Brain microvascular endothelial cell (primary cell): ENCODE measurements at places on chromosomes 2 and 18.

- no peak for DNase-seq
Observed at GRCh38 chr18:62506495-62507143, 16.2 kb upstream of the ZCCHC2 start.

DNA sequence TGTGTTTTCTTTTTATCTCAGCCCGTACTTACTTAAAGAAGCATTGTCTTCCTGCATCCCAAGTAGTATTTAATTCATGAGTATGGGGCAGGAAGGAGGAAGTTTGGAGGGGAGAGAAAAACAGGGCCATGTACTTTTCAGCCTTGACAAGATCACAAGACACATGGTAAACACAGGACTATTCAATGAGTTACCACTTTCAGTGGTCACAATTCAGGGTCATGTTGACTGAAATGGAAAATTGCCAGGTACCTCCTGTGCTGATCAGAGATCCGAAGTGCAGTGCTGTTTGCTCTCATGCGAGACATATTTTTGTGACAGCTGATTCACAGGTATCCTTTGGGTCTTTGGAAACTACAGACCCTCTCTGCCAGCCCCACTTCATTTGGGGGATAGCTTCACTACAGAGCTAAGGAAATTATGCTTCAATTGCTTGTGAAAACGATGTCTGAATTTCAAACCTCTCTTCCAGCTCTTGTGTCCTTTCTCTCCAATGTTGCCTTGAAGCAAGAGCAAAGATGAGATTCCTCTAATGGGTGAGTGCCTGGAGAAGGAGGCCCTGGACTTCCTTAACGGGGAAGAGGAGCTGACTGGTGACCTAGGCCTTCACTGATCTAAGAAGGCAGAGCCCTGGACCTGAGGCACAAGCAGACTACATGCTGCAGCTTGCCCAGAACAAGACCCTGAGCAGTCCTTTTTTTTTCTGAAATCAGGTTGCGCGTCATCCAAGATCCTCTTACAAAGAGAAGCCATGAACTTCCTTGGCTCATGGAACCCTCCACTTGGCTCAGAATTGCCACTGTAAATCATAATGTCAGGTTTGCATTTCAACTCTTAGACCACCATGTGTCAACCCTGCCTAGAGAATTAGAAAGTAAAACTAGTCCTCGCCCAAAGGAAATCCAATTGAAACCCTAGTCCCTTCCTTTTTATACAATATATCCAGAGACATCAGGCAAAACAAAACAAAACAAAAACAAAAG lies 44.1 kb downstream of the EVA1A start:
- DNase-seq = no peak

- no peak for DNase-seq
Observed at GRCh38 chr2:222399038-222399783, 25.1 kb upstream of the SGPP2 start.

- no peak for DNase-seq
Observed at GRCh38 chr2:96913398-96914202, 43.7 kb upstream of the SEMA4C start.

- peak; percentile 89 for DNase-seq
Observed at GRCh38 chr2:88016086-88016959, at the start of gene RNU2-63P. RNU2-63P (minus strand) TSS chr2:88016547.

DNA sequence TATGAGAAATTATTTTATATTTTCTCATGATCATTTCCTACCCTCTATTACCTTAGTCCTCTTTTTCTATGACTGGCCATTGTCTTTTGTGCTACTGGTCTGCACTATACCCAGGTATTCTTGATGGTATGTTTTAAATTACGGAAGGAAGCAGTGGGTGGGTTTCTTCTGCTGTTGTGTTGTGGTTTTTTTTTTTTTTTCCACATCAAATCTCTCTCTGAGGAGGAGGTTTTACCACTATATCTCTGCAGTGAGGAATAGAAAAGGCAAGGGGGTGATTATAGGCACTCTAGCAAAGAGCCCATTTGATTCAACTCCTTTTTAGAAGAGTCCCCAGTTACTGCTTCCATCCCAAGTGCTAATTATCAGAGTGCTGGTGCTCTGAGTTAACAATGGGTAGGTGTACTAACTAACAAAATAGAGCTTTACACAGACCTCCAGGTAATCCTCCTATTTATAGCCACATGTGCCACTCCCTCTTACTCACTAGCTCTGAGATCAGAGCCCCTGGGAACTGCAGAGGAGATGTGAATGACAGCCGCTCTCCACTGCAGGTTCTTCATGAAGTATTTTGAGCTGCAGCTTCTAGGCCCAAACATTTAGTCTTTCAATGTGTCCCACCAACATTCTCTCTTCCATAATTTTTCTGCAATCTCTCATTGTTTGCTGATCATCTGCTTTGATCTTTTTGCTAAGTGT lies 301.6 kb upstream of the GULP1 start:
- DNase-seq = no peak

- peak; percentile 64 for DNase-seq
Observed at GRCh38 chr18:8423051-8423557, 186.1 kb upstream of the RAB12 start.

GRCh38 chr2:182767578-182767977 lies 51.5 kb downstream of the DNAJC10 start:
- peak; percentile 22 for DNase-seq

DNA sequence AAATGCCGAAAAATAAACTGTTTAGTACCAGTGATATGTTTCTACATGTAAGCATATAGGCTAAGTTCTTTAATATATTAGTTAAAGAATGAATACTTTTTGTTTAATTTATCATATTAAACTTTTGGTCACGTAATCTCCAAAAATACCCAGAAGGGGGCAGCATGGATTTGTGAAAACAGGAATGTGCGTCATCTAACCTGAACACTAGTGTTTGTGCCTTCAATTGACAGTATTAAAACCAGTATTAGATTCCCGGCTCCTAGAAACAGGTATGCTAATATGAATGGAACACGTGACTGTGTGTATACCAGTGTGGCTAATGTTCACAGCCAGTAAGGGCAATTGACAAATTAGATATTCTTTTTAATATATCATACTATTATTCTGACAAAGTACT lies 51.8 kb downstream of the WDR7 start:
- DNase-seq = peak; percentile 49

GRCh38 chr2:133606616-133607015 lies 38.4 kb upstream of the NCKAP5 start:
- DNase-seq = no peak

DNA sequence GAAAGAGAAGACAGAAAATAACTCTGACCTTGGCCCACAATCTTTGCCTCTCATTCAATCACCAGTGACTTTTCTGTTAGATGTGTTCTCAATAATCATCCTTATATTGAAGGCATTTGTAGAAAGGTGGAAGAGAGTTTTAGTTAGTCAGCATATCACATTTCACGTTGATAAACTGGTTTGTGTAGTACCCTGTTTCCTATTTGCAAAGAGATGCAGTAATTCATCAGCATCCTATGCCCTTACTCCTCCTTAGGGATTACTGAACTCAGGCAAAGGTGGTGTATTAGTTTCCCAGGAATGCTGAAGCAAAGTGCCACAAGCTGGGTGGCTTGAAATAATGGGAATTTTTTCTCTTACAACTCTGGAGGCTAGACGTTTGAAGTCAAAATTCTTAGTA lies 145.0 kb downstream of the SPP2 start:
- no peak for DNase-seq

DNA sequence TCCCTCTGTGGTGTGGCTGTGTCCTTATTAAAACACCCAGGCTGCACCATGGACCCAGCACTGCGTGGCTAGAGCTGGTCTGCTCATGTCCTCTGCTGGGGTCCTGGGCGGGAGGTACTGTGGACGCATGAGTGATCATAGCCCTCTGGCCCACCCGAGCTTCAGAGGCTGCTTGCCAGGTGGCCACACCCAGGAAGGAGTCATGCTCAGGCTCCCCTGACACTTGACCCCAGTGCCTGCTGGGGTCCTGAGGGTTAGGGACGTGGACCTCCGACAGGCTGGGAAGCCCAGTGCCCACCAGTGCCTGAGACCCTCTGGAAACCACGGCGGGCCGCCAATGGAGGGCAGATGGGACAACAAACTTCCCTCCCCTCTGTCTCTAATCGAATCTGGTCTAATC lies 66.3 kb upstream of the HS6ST1 start:
- DNase-seq = no peak

DNA sequence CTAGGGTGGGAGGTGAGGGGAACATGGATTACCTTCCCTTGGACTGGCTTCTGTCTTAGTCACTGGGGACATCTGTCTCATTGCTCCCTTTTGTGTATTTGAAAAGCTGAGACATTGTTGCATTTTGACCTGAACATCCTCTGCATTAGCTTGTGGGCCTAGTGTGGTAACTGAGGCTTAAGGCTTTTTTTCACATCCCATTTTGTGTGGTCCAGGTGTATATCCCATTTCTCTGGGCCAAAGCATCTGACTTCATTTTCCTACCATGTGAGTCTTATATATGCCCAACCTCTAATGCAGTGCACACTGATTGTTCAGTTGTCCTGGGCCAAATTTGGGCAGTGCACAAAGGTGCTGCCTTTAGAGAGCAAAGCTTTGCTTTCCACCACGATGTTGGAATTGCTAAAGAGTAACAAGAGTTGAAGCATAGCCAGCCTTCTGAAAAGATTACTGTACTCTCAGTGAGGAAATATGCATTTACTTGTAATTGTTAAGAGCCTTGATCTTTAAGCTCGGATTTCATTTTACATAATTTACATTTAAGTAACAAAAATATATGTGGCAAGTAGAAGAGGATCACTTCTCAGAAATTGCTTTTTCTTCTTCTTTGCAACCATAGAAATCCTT lies 13.3 kb downstream of the PRKCE start:
- DNase-seq = no peak

GRCh38 chr18:69531973-69532372 lies 131.3 kb downstream of the DOK6 start:
- DNase-seq = no peak

- no peak for DNase-seq
Observed at GRCh38 chr2:129301431-129301913, 678.0 kb upstream of the RAB6C start.

- DNase-seq = peak; percentile 6
Observed at GRCh38 chr2:129502781-129503180, 476.7 kb upstream of the RAB6C start.

- no peak for DNase-seq
Observed at GRCh38 chr2:138494265-138494966, 7.2 kb upstream of the SPOPL start.

- no peak for DNase-seq
Observed at GRCh38 chr2:98311771-98312545, 34.3 kb upstream of the CNGA3 start.

DNA sequence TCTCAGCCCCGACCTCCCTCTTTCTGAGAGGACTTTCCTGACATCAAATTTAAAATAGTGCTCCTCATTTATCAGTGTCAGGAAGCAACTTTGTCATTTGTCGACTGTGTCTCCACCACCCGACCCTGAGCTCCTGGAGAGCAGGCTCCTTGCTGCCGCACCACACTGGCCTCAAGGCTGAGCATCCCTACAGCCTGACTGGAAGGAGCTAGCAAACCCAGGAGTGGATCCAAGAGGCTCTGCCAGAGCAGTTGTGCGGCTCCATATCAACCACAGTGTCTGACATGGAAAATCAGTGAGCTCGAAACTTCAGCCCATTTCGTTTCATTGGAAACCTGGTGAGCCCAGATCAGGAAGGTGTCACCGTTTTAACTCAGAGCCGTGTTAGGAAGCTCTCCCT lies 125.2 kb downstream of the PTGR3 start:
- DNase-seq = no peak

GRCh38 chr2:197894751-197895274 lies 90.4 kb downstream of the PLCL1 start:
- no peak for DNase-seq

DNA sequence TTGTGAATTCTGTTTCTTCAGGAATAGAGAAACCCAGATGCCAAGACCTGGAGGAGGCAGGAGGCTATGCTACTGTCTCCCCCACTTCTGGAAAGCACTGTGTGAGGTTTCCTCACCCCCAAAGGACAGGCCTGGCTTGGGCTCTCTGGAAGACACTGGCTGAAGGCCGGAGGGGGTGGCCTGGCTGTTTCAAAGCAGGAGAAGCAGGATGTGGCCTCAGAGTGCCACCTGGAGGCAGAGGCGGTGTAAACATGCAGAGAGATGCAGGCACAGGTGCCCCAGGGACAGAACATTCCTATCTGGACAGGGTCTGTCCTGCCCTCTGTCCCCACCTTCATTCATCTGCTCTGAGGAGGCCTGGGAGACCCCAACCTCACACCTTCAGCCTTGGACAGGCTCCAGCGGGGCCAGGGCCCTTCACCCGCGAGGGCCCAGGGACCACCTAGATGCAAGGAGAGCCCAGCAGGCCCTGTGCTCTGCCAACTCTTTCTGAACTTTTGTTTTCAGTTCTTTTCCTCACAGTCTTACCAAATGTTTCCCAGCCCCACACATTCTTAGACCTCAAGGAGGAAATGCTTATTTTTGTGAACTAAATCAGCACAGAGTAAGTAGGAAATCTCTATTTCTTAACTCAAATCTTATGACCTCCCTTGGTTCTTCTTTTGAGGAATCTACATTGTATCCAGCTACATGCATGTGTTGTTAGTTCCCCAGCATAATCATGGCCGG lies 79.2 kb downstream of the LONRF2 start:
- peak; percentile 62 for DNase-seq

DNA sequence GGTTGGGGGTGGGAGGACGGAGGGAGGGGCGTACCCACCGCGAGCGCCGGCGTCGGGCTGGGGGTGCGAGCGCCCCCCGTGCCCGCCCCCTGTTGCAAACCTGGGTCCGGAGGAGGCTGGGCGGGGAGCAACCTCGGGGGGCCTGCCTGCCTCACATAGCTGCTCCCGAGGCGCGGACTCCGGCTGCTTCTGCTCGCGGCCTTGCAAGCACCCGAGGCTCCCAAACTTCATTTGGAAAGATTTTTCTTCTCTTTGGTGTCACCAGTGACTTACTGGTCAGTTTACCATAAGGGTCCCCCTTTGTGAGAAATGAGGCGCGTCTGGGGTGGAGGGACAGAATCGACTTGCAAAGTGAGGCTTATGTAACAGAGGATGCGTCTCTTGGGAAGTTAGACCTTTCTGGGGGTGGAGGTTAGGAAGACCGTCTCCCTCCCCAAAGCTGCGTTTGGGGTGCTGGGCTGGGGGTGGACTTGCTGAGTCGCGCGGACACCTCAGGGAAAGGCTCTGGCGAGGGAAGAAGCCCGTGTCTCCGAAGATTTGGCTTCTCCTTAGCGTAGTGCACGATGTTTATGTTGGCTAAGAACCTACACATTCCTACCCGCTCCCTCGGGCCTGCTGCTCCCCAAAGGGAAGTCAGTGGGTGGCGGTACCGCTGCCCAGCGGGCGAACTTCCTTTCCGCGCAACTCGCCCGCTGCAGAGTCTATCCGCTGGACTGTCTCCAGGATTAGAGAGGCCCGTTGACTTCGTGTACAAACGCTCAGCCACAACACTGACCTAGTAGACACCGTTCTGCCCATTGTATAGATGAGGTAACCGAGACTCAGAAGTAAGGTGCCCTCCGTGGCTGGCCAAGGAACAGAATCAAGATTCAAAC lies 559 bp downstream of the TMEM37 start:
- peak; percentile 40 for DNase-seq

GRCh38 chr2:169808221-169808620 lies 9.6 kb downstream of the SSB start:
- DNase-seq = peak; percentile 20

GRCh38 chr18:32301976-32302743 lies 112.3 kb downstream of the MEP1B start:
- peak; percentile 93 for DNase-seq
